ENCODE measurements at places on chromosomes 11 and 22. TPM values are rescaled to one million over a fixed set of nuclear protein-coding genes. Genes with fewer than 3 reads are reported as not detected.

CHEK1 gene
- 5.8 TPM for total RNA-seq

UPB1 gene
- 4.0 TPM for total RNA-seq

CXCR5 gene
- total RNA-seq, result not detected

PACSIN2 gene
- 75.6 TPM for total RNA-seq

BIRC3 gene
- 20.2 TPM for total RNA-seq
